ENCODE measurements at places on chromosomes 2 and 18.

GRCh38 chr2:172234716-172235691 is 132.3 kb upstream of the DLX2 start:
- peak; percentile 12 for DNase-seq

DNA sequence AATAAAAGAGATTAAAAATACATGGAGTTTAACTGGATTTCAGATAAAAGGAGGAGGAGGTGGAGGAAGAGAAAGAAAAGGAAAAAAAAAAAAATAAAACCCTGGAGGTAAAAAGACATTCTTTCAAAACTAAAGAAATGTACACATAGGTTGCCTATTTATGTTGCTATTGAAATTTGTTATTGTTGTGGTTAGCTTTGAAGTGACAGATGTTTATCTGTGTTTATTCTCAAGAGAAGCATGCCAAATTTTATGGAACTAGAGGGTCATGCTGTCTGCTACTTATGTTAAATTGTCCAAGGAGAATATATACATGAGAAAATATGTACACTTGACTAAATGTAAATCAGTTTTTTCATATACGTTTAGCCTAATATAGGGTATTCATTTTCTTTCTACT is 653.2 kb downstream of the DCDC2C start:
- no peak for DNase-seq

DNA sequence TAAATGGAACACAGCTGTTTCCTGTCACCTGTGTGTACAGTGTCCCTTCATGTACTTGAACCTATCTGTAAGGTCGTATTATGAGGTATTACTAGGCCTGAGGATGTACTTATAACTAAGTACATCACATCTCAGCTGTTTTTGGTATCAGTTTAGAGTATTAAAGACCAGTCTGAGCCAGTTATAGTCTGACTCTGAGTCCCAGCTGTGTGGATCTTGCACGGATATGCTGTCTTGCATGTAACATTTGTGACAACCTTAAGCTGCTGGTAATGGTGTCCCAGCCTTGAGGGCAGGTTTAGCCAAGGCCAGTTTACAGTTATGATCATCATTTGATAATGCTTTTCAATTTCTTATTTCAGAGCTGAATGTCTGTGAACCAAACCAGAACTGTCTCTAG is 496.3 kb downstream of the SLC4A3 start:
- DNase-seq, result no peak

GRCh38 chr2:241064008-241064801 is 37.9 kb downstream of the MTERF4 start:
- no peak for DNase-seq

- peak; percentile 50 for DNase-seq
These were observed 27.0 kb downstream of the IRS1 start for GRCh38 chr2:226772389-226773179.

- DNase-seq, result no peak
These were observed 2.8 kb upstream of the GAD1 start for GRCh38 chr2:170813611-170814532.

DNA sequence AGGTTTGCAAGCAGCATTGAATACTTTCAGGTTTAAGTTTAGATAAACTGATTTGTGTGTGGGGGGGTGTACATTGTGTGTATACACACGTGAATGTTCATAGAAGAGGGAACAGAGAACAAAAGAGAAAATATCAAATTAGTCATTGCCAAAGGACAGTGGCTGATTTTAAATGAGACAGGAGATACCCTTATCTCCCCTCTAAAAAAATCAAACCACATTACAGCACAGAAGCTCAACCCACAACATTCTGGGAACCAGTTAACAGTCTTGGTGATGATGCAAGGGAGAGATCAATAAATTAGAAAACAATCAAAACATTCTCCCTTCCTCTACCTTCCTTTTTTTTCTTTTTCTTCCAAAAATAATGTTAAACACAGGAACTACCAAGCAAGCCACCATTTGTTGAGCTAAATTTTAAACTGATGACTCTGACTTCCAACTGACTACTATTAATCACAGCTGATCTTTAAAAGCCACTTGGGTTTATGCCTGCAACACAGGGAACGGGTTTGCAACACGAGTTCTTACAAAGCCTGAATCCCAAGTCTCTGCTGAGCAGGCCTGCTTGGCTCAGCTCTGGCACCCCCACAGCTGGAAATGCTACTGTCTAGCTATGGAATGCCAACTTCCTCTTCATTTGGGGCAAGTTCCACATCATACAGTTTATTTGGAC is 119.2 kb upstream of the ACVR1C start:
- no peak for DNase-seq

GRCh38 chr2:7692657-7693161 is 775.5 kb downstream of the RNF144A start:
- no peak for DNase-seq

DNA sequence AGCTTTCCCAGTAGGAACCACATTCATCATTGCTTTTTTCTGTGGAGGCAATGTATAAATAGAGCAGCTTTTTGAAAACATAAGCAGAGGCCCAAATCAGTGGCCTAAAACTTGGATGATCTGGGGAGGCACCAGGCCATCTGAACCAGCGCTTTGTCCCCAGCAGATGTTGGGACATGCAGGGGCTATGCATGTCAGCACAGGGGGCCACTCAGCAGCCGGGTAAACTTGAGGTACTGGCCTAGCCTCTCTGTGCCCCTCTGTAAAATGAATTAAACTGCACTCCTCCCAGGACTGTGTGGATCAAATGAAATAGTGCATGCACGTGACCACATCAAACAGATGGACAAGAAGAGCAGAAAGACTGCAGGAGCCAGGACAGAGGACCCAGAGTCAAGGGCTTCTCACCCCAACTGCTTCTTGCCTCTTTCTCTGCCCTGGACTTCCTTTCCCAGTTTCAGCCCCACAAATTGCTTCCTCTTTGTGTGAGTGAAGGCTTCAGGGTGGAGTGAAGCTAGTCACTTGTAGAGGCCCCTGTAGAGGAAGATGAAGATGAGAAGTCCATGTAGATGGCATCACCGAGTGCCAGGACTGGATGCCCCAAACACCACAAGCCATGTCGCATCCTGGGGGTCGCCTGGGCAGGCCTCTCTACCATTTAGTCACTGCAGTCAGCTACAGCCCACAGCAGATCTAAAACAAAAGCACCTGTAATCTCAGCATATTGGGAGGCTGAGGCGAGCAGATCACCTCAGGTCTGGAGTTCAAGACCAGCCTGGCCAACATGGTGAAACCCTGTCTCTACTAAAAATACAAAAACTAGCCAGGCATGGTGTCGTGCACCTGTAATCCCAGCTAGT is 53.2 kb downstream of the IMPA2 start:
- peak; percentile 74 for DNase-seq

- no peak for DNase-seq
These were observed 29.1 kb downstream of the FAM178B start for GRCh38 chr2:96957244-96957643.

DNA sequence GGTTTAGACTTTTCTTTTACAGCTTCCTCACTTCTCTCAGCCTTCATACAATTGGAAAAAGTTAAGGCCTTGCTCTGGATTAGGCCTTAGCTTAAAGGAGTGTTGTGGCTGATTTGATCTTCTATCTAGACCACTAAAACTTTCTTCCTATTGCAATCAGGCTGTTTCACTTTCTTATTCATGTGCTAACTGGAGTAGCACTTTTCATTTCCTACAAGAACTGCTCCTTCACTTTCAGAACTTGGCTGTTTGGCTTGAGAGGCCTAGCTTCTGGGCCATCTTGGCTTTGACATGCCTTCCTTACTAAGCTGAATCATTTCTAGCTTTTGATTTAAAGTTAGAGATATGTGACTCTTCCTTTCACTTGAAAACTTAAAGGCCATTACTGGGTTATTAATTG is 114.3 kb downstream of the ARHGEF4 start:
- DNase-seq, result no peak

- DNase-seq, result no peak
These were observed 602 bp upstream of the ADAM17 start for GRCh38 chr2:9556121-9556743.

- no peak for DNase-seq
These were observed 222.3 kb downstream of the SH3RF3 start for GRCh38 chr2:109351164-109351756.

DNA sequence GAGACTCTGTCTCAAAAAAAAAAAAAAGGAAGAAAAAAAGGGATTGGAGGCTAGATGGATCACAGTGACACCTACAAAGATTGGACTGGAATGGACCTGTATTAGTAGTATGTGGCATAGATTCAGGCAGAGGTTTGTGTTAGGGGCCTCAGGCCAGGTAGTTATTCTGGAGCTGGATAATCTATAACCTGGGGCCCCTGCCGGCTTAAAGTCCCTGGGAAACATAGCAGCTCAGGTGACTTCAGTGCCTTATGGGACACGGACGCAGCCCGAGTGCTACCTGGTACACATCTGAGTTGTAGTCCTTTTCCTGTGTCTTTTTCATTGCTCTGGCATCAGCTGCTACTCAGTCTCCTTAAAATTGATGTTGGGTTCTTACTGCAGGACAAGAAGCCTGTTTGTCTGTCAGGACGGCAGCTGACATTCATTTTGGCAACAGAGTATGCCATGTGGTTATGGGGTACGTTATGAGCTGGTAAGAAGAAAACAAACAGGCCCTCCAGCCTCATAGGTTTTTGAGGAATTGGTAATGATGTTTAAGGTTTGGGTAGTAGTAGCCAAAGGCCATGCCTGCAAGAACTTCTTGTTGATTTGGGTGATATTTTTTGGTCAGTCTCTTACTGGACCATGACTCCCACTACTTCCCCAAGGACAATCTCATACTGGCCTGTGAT is 27.8 kb downstream of the AGFG1 start:
- no peak for DNase-seq

GRCh38 chr18:51726614-51727013 is 529.1 kb upstream of the MEX3C start:
- no peak for DNase-seq

DNA sequence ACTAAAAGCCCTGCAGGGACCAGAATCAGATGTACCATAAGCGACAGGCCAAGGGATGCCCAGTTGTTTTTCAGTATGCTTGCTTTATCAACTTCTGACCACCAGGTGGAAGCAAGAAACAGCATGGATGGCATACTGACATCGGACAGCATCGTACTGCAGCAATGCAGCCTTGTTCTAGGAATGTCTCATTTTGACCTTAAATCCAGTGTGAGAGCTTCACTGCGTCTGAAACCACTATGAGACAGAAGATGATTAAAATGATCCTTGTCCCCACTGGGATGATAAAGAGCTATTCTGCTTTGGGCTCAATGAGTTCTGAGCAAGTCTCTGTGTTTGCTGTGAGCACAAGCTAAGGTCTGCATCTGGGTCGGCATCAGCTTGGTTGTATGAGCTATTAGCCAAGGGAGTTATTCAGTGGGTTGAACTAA is 54.3 kb downstream of the CDK15 start:
- DNase-seq, result peak; percentile 17

DNA sequence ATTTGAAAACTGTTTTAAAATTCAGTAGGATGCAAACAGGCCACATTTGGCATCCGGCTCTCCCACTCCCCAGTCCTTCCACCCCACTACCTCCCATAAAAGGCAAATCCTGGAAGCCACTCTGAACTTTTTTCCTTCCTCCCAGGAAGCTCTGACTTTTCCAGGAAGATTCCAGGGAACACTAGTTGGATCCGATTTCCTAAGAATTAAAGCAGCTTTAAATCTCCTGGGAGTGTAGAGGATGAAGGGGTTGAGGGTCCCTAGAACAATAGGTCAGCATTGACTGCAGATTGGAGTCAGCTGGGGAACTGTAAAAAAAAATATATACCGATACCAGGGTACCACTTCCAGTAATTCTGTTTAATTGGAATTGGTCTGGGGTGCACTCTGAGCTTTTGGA is 76.9 kb downstream of the CRIM1 start:
- DNase-seq, result no peak

GRCh38 chr2:142010477-142011270 is 120.1 kb downstream of the LRP1B start:
- no peak for DNase-seq

- DNase-seq, result no peak
These were observed 369.5 kb upstream of the CELF4 start for GRCh38 chr18:37935086-37935485.

DNA sequence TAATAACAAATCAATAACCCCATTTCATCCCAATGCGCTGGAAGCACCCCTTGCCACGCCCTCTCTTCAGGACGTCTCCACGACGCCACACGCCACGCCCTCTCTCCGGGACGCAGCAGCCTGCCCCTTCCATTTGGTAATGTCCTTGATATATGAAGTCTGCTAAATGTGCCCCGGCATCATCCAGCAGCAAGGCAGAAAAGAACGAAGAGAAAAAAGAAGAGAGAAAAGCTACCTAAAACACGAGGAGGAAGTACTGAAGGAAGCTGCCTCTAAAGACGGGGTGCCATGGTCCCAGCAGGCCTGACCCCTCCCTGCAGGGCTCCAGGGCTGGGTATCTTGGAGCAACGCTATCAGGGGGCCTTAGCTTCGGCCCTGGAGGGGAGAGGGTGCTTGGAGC is 41.8 kb downstream of the CNGA3 start:
- no peak for DNase-seq

GRCh38 chr2:150126839-150127238 is 360.6 kb downstream of the RND3 start:
- no peak for DNase-seq

- no peak for DNase-seq
These were observed 226.5 kb upstream of the RBMS1 start for GRCh38 chr2:160720098-160720497.

- no peak for DNase-seq
These were observed 33.5 kb upstream of the CERS6 start for GRCh38 chr2:168422584-168422983.

GRCh38 chr2:188940171-188940570 is 34.0 kb upstream of the COL3A1 start:
- DNase-seq, result no peak

DNA sequence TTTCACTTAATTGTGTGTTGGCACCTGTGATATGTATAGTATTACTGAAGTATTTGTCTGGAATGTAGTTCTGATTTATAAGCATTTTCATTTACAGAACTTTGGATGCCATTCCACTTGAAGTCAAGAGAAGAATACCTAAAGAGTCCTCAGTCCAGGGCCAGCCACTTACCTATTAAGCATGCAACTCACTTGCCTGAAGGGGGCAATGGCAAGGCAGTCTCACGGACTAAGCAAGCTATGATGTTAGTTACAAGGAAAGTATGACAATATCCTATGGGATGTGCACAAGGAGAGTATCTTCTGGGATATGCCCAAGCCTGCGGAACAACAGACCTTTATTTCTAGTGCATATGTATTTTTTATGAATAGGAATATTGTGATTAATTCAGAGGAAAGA is 369.4 kb upstream of the GCFC2 start:
- DNase-seq, result no peak

DNA sequence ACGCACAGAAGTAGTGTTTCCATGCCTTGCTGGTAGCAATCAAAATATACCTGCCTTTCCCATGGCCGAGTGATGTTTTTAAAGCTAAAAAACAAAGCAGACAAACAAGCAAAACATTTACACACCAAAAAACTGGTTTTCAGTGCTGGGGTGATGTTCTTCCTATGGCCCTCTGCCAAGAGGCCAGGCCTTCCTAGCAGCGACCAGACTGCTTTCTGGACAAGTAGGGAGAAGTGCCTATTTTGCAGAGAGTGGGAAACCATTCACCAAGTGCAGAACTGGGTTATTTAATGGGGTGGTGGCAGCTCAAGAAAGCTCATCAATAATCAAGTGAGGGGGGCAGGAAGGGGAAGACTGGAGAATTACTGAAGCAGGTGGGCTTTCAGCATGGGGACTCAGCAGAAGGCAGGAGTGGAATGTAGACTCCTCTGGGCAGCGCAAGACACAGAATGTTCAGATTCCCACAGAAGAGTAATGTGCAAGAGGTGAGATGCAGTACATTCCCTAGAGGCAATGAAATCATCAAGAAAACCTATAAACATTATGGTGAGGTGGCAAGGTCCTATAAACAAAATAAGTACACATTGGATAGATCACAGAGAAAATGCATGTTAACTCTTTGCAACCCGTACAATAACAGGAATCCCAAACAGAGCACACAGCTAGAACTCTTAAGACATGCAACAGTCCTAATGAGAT is 44.0 kb downstream of the CPO start:
- DNase-seq, result no peak

Measured in HL-60 (cell line).